ENCODE measurements at places on chromosomes 1 and 21.

DNA sequence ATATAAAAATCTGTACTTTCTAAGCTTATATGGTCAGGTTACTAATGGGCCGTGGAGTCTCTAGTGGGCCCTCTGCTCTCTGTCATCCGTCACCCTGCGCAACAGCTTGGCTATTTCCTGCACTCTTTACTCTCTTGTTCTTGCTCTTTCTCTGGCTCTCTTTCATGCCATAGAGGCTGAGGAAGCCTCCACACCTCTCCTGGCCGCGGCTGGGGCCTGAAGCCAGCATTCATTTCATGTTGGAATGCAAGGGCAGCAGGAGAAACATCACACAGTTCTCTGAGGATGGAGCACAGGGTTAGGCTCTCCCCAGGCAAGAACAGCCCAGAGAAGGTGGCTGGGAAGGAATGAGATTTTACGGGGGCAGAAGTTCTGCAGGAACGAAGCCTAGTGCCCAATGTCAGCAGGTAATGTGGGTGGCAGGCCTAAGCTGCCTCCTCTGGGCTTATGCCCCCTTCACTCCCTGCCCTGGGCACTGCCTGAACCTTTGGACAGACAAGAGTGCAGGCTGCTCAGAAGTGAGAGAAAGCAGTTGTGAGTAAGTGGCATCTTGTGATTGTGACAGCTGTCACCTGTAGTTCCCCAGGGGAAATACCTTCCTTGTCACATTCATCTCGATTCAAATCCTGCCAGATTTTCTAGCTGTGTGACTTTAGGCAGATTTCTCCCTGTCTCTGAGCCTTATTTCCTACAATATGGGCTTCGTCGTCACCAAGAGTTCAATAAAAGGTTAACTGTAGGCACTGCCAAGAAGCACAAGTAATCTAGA is 3.6 kb upstream of the FHAD1 start:
- DNase-seq: no peak

DNA sequence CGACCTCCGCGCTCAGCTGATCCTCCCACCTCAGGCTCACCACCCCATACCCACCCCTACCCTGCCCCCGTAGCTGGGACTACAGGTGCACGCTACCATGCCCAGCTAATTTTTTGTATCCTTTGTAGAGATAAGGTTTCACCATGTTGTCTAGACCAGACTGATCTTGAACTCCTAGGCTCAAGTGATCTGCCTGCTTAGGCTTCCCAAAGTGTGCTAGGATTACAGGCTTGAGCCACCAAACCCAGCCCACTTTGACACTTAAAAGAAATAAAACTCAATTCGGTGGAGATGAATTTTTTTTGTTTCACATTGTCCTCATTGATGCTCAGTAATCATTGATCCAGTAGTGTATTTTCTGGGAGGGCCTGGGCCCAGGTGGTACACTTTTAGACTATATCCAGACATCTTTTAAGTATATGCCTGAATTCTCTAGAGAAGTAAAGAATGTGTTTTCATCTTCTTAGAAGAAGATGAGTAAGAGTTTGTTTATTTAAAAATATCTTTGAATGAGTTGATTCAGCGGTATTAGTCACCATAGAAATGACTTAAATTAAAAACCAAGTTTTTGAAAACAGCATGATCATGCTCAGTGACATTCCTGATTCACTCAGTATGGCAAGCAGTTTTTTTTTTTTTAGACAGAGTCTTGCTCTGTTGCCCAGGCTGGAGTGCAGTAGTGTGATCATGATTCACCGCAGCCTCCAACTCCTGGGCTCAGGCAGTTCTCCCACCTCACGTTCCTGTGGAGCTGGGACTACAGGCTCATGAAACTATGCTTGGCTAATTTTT is 57.8 kb downstream of the EPB41 start:
- DNase-seq: no peak

DNA sequence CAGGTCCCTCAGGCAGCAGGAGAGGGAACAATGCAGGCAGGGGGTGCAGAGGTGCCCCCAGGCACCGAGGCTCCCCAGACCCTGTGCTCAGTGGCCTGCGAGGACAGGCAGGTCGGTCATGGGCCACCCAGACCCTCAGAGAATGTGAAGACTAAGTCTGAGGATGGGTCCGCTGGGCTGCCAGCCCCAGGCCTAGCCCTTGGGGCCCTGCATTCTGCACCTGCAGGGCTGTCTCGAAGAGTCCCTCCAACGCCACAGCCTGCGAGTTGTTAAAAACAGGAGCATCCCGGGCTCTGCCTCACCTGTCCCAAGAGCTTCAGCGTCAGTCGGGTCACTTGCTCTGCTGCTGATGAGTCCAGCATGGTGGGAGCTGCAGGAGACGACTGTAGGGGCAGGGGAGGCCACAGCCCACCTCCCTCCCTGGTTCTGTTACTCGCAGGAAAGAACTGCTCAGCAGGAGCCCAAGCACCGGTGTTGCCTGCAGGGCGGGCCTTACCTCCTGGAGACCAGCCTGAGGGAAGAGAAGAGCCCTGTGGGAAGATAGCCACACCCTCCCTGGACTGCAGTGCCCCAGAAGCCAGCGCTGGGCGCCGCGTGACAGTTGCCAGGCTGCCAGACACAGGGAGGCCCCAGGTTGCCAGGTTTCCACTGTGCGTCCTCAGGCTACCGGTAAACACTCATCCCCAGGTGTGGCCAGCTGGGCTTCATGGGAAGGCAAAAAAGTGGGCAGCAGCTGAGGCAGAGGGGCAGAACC is 5.8 kb downstream of the C21orf58 start:
- peak; percentile 48 for DNase-seq

- DNase-seq: no peak
These were observed 183.0 kb downstream of the ZBTB18 start for GRCh38 chr1:244234009-244234643.

GRCh38 chr1:184326278-184326677 is 60.6 kb upstream of the C1orf21 start:
- no peak for DNase-seq

- DNase-seq: no peak
These were observed 66.4 kb upstream of the CASZ1 start for GRCh38 chr1:10862743-10863335.

DNA sequence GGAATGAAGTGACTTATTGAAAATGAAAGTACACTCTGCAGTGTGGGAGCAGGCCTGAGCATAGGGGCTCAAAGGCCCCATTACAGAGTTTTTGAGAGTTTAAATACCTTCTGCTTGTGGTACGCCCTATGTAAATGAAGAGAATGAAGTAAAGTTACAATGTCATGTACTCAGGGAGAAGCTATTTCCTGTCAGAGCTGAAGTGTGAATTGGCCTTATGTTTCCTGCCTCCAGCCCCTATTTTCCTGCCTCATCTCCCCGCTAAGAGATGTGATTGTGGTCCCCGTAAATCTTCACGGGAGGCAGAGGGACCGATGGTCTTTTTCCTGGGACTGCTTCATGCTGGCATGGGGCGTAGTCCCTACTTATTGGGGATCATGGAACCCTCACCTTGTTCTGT is 2.5 kb upstream of the ZNF683 start:
- DNase-seq: no peak

- DNase-seq: no peak
These were observed 23.1 kb downstream of the UBE2G2 start for GRCh38 chr21:44778499-44778911.

GRCh38 chr1:59597420-59598119 is 217.2 kb upstream of the HOOK1 start:
- DNase-seq: no peak

DNA sequence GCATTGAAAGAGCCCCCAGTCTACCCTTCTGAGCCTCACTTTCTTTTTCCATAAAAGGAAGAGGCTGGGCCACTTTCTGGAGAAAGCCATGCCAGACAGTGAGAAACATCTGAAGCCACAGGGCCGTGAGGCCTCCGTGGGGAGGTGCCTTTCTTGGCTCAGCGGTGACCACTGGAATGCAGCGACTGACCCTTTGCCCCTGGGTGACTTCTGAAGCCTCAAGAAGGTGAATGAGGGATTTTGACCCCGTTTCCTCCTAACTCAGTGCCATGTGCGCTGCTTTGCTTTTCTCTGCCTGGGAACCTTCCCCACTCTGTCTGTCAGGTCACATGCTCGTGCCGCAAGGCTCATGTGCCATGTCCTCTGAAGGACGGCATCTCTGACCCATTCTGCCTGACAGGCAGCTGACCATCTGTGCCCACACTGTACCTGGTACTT is 44.7 kb upstream of the A3GALT2 start:
- DNase-seq: peak; percentile 54

DNA sequence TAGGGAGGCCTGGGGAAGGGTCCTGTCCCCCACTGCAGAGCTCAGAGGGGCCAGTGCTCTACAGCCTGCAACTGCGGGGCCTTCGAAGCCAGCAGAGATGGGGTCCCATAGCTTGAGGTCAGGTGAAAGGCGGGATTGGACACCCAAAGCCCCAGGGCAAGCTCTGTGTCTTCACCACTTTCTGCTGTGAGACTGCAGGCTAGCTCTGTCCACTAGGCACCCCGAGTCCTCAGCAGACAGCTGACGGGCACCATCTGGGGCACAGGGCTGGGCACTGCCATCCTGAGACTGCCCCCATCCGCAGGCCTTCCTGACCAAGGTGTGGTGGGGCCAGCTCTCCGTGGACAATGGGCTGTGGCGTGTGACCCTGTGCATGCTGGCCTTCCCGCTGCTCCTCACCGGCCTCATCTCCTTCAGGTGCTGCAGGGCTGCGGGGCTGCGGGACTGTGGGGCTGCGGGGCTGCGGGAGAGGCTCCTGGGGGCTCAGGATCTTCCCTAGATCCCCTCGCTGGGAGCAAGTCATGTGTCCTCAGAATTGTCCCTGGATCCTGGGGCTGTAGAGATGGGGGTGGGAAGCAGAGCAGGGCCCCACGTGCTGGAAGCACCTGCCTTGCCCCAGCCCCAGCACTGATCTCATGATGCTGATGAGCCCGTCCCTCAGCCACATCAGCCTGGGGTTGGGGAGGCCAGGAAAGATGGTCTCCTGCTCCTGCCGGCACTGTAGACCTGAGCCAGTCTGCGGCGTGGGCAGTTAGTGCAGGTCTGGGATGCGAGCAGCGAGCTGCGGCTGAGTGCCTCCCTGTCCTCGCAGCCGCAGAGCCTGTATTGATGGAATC is 46.8 kb downstream of the TRPM2 start:
- DNase-seq: no peak

- DNase-seq: no peak
These were observed 272.2 kb downstream of the VAV3 start for GRCh38 chr1:107692580-107693345.
